ENCODE measurements at places on chromosomes 5 and 9. TPM values are rescaled to one million over a fixed set of nuclear protein-coding genes. Genes with fewer than 3 reads are reported as not detected.

- no peaks in the 10 kb centered on the region for H3K27me3 ChIP-seq
- no peak overlapping the region for H3K4me3 ChIP-seq
- no peaks in the 10 kb centered on the region for H3K36me3 ChIP-seq
Observed at GRCh38 chr5:11785771-11786352, 118.4 kb downstream of the CTNND2 start.

- no peaks in the 10 kb centered on the region for H3K36me3 ChIP-seq
- DNase-seq, result no peak
- no peaks in the 10 kb centered on the region for H3K27me3 ChIP-seq
- peaks cover 5% of the 10 kb centered on the region for H3K4me1 ChIP-seq
Observed at GRCh38 chr9:91494751-91495150, 71.1 kb upstream of the NFIL3 start.

FAM221B gene
- not detected for total RNA-seq

TAF11L5 gene
- total RNA-seq, result not detected

ZNG1E gene
- 133 TPM for total RNA-seq
